ENCODE measurements at places on chromosomes 4 and X.

DNA sequence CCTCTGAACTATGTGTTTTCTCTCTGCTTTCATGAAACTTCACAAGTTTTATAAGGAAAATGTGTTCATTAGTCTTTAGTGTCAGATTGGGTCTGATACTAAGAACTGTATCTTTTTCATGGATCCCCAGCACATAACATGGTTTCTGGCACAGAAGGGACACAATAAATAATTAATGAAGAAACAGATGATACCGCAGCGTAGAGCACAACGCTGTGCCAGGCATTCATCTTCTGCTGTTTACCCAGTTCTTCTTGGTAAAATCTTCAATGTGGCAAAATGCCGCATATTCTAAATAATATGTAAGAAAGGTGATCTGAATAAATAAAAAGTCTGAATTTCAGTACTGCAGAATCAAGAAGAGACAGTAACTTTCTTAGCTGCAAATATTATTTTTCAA lies 12.3 kb downstream of the SCARB2 start:
- DNase-seq, result no peak

- DNase-seq, result peak; percentile 5
These were observed 72.2 kb downstream of the BLTP1 start for GRCh38 chr4:122224348-122224747.

- DNase-seq, result peak; percentile 6
These were observed 85.8 kb upstream of the PUDP start for GRCh38 chrX:7233580-7234406.

- no peak for DNase-seq
These were observed 53.4 kb downstream of the GABRB1 start for GRCh38 chr4:47084795-47085194.

DNA sequence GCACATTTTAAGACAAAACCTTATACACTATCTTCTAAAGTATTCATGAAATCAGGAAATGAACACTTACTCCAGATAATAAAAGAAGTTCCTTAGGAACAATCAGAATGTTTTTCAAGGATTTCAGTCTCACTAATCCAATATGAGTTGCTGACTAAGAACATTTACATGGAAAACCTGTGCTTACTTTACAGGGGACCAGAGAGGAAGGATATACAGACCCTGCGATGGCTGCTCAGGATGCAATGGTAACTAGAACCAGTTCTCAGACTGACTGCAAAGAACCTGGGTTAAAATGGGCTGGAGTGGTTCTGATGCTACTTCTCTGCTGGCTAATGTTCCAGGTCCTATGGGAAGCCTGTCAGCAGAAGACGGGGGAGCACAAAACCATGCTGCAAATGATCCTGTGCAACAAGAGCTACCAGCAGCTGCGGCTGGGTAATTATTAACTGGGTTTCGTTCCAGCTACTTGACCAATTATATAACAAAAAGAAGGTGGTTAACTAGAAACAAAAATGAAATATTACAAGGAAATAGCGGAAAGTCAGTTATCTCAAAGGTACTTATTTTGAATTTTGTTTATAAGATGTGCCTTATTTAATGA lies 85.3 kb downstream of the ANXA10 start:
- no peak for DNase-seq

- peak; percentile 74 for DNase-seq
These were observed at the start of gene PJA1 for GRCh38 chrX:69165087-69165651. PJA1 (minus strand) TSS chrX:69165453; CDS start chrX:69163073, 2,380 bp downstream.

DNA sequence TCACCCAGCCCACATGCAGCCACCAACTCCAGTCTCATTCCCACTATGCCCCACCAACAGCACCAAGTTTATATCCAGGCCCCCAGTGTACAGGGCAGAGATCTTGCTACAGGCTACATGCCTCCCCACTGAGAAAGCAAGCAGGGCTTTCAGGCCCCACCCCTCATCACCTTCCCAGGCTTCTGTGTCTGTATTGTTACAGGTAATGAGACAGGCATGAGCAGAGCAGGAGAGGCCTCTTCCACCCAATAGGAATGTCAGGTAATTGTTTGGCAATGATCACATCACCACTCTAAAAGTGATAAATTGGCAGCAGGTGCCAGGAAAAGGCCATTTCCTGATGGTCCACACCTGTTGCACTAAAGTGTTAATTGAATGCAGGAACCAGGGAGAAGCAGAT lies 102.5 kb downstream of the ZNF518B start:
- DNase-seq, result no peak

Data from M059J (cell line).